NCI-H748 treated with DMSO at 0.1 percent for 48 hours (cell line): ENCODE measurements at places on chromosomes 6 and 20.
A peak's percentile ranks its signal among the peaks of the same experiment; 100 is the strongest.

DNA sequence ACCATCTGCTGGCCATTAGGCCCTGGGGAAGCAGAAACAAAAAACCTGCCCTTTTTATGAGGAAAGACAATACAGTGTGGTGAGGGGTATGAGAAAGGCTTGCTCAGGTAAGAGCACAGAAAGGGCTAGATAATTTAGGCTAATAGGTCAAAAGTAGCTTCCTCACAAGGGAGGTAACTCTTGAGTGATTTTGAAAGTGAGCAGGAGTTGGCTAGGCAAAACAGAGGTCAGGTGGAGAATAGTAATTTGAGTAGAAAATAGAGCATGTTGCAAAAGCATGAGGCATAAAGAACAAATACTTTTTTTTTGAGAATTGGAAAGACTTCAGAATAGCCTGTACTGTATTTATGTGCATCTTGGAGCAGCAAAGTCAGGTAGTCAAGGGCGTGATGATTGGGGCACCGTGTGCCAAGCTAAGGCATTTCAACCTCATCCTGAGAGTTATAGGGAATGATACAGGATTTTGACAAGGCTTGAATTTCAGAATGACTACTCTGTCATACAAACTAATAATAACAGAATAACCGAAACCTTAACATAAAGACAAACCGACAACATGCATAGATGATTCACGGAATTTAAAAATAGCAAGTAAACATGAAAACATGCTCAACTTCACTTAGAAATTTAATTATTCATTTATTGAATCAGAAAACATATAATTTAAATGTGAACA is 123.0 kb upstream of the ENPP5 start:
- no peak for DNase-seq

DNA sequence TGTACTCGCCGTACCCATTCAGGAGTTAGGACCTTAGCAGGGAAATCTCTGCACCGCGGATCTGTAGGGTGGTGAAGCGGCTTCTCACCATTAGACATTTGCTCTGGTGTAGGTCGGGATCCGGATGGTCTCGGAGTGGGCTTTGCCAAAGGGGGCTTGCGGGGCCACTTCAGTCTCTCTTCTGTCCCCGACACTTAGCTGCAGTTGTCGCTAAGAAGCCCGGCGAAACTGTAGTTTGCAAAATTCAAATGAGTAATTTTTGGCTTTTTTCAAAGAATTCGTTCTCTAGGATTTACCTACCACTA is 433 bp downstream of the QRSL1 start:
- DNase-seq: no peak

GRCh38 chr6:62808565-62809293 is 402.5 kb upstream of the FKBP1C start:
- peak; percentile 94 for DNase-seq

DNA sequence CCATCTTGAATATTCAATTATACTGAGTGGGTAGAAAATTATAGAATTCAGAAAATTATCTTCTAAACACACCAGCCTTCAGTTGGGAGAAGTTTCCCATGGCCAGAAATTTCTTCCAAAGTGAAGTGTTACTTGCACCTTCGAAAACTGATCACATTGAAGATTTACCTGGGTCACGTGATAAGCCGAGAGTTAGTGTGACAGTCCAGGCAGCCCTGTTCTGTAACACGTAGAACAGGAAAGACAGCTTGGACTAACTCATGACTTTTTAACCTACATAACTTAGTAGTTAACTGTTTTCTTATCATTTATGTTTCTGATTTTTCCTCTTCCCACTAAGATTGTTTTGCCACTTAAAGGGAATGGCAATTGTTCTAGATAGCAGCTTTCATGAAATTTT is 118.3 kb upstream of the MTHFD1L start:
- no peak for DNase-seq

GRCh38 chr20:51960047-51960675 is 157.8 kb upstream of the SALL4 start:
- no peak for DNase-seq

- peak; percentile 19 for DNase-seq
These were observed 687 bp downstream of the SLC35A1 start for GRCh38 chr6:87473419-87473903.
